ENCODE measurements at places on chromosomes 11 and 22.
A peak's percentile ranks its signal among the peaks of the same experiment; 100 is the strongest.

GRCh38 chr11:109192864-109193263 is 229.1 kb upstream of the C11orf87 start:
- DNase-seq = no peak

DNA sequence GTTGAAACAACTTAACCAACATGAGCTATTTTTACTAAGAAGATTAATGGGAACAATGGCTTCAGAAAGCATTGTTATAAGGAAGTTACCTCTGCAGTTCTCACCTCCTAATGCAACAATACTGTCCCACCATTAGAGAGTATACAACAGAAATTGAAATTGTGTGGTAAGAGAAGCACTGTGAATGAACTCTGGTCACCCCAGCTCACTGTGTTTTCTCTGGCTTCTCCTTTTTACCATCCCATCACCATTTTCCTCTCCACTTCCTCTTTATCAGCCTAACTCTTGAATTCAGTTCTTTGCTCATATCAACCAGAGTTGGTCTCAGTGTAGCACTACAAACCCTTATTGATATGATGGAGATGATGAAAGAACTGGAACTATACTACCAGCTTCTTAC is 138.0 kb upstream of the POU2AF2 start:
- DNase-seq = no peak

DNA sequence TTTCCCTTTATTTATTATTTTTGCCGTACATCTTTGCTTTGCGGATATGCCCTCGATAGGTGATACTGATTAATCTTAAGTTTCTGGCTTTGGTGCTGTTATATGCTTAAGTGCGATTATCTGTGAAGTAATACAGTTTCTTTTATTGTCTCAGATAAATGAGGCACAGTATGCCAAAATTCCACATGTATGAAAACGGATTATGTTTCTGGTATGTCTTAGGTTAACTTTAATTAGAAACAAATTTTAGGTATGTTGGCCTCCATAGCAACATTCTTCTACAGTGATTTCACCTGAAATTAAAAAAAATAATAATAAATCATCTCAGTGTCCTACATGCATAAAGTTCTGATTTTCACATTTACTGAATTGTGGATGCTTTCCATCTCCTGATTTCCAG is 119.2 kb downstream of the ARHGAP42 start:
- no peak for DNase-seq

DNA sequence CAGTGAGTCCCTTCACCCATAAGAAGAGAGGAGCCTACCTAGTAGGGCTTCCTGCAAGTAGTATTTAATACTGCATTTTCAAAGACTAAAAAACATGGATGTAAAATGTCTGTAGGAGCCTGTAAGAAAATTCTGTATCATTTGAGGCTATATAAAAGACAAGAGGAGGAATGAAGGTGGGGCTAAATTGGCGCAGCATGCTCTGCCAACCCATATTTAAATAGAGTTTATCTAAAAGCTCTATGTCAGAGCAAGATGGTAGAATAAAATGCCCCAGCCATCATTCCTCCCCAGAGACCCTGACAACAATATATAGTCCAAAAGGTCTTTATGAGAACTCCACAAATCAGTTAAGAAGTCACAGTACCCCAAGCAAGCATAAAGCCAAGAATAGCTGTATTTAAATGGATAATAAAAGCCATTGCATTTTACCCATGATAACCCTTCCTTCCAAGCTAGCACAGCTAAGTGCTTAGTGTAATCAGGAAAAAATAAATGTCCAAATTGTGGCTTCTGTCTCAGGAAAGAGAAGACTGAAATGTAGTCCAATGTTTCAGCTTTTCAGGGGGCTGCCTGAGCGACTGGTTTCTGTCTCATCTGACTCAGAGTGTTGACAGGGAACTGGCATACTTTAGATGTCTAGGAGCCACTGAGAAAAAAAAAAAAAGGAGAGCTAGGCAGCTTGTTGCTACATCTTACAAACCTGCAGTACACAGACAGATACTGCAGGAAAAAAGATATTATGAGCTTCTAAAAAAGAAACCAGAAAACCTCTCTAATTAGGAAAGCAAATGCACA is 258.6 kb downstream of the METTL15 start:
- DNase-seq = no peak

GRCh38 chr11:8928981-8929615 is 3.6 kb downstream of the C11orf16 start:
- DNase-seq = no peak

GRCh38 chr22:24969560-24970301 is 17.2 kb downstream of the KIAA1671 start:
- peak; percentile 50 for DNase-seq

DNA sequence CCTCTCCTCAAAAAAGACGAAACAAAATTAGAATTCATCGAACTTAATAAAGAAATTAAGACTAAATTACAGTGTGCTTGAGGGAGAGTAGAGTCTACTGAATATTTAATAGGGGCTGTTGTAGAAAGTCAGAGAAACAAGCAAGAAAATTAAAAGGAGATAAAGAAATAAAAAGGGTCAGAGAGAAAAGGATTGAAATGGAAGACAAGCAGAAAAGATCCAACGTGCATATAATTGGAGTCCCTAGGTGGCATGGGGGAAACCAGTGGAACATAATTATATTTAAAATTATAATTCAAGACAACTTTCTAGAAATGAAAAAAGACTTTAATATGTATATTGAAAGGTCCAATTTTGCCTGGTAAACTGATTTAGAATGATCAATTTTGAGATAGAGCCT is 74.3 kb downstream of the ACER3 start:
- DNase-seq = no peak

DNA sequence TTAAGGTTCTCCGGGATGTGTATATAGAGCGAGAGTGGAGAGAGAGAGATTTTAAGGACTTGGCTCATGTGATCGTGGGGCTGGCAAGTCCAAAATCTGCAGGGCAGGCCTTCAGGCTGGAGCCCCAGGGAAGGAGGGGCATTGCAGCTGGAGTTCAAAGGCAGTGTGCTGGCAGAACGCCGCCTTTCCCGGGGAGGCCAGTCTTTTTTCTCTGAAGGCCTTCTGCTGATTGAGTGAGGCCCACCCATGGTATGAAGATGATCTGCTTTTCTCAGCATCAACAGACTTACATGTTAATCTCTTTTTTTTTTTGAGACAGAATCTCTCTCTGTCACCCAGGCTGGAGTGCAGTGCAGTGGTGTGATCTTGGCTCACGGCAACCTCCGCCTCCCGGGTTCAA is 25.4 kb downstream of the FBLN1 start:
- no peak for DNase-seq

DNA sequence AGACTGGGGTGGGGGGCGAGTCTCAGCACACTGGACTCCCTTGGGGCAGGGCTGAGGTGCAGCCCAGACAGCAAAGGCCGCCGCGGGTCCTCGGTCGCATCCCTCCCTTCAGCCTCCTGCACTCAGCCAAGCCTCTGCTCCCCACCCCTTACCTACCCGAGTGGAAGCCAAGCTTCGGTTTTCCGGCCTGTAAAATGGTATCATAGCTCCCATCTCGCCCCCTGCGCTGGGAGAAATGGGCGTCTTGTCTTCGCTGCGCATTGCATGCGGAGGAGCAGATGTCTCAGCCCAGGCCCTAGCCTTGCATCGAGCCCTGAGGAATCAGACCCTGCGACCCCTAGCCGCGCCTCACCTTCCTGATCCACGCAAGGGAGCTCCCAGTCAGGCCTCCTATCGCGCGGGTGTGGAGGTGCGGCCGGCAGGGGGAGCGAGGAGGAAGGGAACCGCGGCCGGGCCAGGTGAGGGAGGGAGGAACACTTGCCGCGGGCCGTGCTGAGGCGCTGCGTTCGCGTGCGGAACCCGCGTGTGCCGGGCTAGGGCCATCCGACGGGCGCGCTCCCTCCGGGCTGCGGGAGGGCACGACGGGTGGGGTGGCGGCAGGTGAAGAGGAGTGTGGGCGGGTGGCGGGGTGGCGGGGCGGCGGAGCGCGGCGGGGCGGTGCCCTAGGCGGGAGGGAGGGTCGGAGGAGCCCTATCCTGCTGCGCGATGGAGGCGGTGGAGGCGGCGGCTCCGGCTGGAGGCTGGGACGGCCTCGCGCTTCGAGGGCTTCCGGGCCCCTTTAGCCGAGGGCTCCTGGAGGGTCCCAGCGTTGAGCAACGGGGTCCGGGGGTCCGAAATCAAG is 4.1 kb upstream of the TBX1 start:
- DNase-seq = peak; percentile 64

GRCh38 chr11:108624196-108624925 is 30.8 kb upstream of the EXPH5 start:
- DNase-seq = peak; percentile 37

DNA sequence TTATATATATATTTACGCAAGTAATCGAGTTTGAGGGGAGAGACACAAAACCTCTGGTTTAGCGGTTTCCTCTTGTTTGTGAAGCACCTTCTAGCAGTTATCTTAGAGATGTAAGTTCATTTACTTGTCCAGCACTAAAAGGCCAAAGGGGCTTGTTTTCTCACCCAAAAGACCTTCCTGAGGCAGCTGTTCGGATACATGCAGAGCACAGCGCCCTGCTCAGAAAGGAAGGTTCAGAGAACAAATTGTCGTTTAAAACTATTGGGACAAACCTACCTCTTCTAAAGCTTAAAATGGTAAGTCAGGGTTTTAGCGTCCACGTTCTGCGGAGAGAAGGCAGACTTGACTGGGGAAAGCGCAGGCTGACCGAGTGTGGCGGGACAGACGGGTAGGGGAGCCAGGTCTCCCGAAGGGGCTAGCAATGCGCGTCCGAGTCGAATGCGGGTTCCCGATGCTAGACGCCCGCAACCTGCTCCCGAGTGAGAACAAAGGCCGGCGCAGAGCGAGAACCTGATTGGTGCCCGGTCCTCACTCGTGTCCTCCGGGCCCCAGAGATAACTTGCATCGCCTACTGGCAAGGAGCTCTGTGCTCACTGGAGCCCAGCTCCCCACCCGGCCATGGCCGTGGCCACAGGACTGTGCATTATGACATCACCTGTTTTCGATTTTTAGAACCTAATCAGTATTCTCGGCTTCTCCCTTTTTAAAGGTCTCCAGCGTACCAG is 1.0 kb upstream of the SESN3 start:
- DNase-seq = peak; percentile 87

DNA sequence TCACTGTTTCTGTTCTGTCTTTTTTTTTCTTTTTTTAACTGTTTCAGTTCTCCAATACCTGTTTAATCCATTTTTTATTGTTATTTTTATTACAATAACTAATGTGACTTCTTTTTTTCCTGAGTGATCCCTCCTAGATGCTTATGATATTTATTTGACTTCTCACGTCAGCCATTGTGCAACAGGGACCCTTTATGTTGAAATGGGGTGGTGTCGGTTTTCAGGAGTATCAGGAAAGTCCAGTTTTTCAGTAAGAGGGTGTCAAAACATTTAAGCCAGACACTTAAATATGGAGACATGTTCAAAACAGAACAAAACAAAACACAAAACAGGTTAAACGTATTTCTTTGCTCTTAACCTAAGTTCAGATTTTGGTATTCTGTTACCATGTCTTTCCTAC is 418.8 kb downstream of the DYNC2H1 start:
- DNase-seq = no peak

- no peak for DNase-seq
These were observed 102.6 kb downstream of the ALX4 start for GRCh38 chr11:44207292-44207691.

DNA sequence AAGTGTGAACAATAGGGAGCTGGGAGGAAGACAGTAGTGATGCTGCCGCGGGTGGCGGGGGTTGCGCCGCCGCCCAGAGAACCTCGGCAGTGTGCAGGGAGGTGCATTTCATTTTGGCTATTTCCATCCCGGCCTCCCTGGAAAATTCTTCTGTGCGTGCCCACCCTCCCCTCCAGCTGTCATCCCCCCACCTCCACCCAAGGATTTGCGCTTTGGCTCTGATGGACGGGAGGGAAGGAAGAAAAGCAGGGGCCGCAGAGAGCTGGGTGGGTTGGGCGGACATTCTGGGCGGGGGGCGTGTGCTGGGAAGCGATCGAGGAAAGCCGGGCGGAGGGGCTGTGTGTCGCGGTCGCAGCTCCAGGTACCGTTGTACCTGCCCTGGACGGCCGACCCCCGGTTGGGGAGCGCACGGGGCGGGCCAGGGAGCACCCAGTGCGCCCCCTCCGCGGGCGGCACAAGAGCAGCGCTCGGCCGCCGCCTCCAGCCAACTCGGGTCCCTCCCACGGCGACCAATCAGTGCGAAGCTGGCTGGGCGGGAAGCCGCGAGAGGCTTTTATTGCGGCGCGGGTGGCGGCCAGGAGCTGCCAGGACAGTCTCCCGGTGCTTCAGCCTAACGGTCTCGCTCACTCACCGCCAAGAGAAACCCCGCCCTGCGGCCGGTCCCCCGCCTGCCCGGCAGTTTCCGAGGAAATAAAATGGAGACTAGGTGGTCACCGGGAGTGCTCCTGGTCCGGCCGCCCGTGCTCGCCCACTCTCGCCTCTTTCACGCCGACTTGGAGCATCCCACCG is 1.6 kb downstream of the NCAM1 start:
- DNase-seq = no peak

DNA sequence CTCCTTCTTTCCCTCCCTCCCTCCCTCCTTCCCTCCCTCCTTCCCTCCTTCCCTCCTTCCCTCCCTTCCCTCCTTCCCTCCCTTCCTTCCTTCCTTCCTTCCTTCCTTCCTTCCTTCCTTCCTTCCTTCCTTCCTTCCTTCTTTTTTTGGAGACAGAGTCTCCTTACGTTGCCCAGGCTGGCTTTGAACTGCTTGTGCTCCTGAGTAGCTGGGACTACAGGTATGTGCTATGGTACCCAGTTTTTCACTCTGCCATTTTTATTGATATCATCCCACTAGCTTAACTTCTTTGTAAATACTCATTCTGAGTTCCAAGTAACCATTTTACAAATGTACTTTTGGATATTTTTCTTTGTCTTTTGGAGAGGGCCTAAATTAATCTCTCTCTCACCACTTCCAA is 336.8 kb upstream of the DDI1 start:
- DNase-seq = no peak

GRCh38 chr11:86749821-86750401 is 50.4 kb upstream of the PRSS23 start:
- no peak for DNase-seq

DNA sequence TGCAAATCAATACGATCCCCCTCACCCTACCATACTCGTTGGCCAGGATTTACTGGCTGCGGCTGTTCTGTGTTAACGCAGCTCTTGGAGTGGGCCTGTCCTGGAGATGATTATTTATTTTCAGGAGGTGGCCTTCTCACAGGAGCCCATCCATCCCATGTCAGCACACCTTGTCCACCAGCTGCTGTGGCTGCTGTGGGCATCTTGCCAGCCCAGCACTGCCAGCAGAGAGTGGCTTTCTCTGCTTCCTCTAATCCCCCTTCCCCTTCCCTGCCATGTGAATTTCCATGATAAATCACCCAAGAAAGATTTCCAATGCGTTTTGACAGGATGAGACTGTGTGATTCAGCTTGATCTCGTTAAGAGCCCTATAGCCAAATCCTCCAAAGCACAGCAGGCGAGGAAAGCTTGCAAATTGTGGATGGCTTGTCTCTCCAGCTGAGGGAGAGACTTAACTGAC is 309.1 kb upstream of the C11orf87 start:
- no peak for DNase-seq

- no peak for DNase-seq
These were observed 149.6 kb downstream of the METTL15 start for GRCh38 chr11:28257761-28258160.

GRCh38 chr11:120972621-120973020 is 51.3 kb upstream of the TBCEL start:
- no peak for DNase-seq

GRCh38 chr11:36558571-36559413 is 9.0 kb upstream of the RAG1 start:
- peak; percentile 70 for DNase-seq

Data from small intestine (tissue), 16 donors.